ENCODE measurements at places on chromosomes 4 and X.

DNA sequence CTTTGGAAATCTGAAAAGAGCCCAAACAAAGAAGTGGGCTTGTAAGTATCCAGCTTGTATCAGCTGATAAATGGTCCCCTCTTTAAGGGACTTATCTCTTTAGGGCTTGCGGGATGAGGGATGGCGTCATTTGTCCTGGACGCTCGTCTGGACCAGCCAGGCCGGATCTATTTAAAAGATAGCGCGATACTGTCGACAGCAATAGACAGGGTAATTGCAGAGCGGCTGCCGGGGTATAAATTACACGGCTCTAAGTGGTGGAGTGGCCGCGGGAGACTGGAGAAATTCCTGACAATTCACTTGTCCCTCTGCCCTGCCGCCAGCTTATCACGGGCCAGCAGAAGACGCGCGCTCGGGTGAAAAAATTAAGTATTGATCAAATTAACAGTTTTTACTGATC is 90.7 kb downstream of the FAM53A start:
- no peak for DNase-seq

GRCh38 chrX:129581904-129582303 is 41.8 kb downstream of the OCRL start:
- DNase-seq = no peak

DNA sequence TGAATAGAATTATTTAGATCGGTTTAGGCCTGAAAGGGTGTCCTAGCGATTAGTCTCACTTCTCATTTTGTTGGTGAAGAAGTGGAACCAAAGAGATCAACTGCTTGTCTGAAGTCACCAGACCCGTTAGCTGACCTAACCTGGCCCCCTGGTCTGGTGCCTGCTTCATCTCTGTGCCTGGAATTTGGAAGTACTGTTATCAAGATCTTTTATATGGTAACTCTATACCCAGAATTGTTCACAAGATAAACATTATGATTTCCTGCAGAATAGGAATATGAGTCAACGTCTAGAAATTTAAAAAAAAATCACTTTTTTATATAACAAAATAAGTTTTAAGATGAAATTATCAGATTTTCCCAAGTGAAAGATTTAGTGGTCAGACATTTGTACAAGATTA is 37.2 kb downstream of the LRP2BP start:
- no peak for DNase-seq

GRCh38 chr4:15513545-15513944 is 43.9 kb downstream of the CC2D2A start:
- DNase-seq = no peak

GRCh38 chrX:17931855-17932254 is 70.8 kb upstream of the RAI2 start:
- DNase-seq = no peak

DNA sequence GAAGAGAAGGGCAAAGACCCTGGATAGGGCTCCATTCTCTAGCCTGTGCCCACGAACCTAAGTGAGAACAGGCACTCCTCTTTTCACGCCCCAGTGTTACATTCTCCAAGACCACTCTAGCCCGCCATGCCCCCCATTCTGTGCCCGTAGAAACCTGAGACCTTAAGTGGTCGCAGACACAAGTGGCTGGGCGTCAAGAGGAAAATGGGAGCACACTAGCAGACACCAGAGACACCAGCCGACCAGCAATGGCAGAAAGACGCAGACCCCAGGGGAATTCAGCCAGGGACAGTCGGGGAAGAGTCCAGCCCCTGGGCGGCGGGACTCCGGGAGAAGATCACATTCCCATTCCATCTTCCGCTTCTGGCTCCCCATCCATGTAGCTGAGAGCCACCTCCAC is 2027.9 kb downstream of the PCDH7 start:
- no peak for DNase-seq

DNA sequence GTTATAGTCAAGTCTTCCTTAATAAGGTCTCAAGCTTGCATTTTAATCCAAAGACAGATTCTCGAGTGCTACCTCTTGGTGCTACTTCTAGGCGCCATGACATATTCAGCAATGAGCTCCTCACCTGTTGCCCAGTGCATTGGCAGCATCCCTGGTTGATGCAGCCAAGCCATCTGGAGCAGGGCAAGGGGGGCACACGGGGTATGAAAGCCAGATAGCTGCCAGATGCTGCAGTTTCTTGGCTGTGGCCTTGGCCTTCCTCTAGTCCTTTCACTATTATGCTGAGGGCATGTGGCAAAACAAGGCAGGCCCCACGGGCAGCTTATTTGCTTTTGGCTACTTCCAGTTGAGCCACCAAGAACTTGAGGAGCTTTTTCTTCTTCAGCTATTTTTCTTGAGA is 168.6 kb upstream of the PGRMC2 start:
- no peak for DNase-seq

GRCh38 chr4:150746156-150746555 is 164.2 kb downstream of the MAB21L2 start:
- DNase-seq = no peak

GRCh38 chr4:144902614-144903013 is 195.4 kb downstream of the ANAPC10 start:
- DNase-seq = no peak

DNA sequence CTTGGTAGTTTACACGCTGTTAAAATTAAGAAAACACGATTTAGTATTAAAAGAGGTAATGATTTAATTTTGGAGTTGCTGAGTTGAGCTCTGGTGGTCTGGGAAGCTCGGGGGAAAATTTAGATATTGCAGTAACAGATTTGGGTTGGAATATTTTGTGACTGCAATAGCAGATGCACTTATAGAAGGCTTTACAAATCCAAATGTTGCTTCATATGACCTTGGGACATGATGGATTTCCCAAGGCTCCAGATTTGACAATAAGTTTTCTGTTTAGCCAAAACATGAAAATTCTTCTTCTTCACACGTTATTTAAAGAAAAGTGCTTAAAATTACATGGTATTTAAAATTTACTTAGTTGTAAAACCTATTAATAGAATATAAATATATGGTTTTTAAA is 302.0 kb downstream of the SPRY1 start:
- no peak for DNase-seq

- DNase-seq = no peak
These were observed 98.5 kb upstream of the ELOVL6 start for GRCh38 chr4:110296892-110297291.

Measured in CD4-positive, alpha-beta T cell treated with Interleukin-17A for 1 hour (primary cell).